Urinary bladder (tissue), 4 donors: ENCODE measurements at places on chromosomes 11 and 22. TPM values are rescaled to one million over a fixed set of nuclear protein-coding genes. Genes with fewer than 3 reads are reported as not detected.

DNA sequence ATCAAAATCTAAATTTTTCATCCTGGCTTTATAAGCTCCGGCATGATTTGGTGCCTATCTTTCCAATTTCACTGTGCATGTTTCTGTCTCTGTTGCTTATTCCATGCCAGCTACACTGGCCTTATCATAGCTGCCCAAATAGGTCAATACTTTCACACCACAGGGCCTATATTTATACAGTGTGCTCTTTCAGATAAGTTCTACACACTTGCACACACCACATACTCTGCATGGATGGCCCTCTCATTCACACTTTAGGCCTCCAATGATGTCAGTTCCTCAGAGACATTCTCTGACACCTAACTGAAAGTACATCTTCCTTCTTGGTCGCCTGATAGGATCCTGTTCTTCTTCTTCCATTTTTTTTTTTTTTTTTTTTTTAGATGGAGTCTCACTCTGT, 7.0 kb downstream of the ALG8 start:
- DNase-seq, result no peak

DNA sequence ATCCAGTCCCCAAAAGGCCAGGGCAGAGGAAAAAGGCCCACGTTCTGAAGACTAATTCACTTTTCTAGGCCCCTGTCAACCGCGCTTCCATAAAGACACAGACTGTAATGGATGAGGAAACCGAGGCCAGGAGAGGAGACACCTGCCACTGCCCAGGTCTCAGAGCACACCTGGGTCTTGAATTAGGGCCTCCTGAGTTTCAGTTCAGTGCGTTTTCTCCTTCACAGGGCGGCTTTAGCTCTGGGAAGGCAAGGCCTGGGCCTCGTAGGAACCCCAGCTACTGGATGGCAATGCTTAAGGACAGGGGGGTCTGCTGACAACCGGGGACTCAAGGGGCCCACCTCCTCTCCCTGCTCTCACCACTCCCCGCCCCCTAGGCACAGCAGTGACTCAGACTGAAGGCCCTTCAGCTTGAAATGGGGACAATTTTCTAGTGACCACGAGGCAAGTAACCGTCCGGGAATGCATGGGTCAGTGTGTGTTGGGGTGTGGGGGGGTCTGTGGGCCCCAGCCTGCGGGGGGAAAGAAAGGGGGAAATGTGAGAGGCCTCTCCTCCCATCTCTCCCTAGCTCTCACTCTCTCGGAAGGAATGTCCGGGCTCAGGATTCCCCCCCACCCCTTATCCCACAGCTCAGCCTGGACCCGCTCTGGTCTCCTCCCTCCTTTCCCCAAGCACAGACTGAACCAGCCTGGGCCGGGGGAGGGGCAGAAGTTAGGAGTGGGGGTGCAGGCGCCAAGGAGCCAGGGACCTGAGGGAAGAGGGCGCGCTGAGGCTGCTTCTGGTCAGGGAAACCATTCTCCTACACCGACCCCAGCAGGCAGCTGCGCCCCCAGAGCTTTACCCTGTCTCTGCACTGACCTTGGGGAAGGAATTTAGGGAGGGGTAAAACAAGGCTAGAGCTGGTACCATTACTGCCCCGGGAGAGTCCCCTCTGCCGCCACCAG, 17.2 kb downstream of the CREB3L1 start:
- no peak for DNase-seq

DNA sequence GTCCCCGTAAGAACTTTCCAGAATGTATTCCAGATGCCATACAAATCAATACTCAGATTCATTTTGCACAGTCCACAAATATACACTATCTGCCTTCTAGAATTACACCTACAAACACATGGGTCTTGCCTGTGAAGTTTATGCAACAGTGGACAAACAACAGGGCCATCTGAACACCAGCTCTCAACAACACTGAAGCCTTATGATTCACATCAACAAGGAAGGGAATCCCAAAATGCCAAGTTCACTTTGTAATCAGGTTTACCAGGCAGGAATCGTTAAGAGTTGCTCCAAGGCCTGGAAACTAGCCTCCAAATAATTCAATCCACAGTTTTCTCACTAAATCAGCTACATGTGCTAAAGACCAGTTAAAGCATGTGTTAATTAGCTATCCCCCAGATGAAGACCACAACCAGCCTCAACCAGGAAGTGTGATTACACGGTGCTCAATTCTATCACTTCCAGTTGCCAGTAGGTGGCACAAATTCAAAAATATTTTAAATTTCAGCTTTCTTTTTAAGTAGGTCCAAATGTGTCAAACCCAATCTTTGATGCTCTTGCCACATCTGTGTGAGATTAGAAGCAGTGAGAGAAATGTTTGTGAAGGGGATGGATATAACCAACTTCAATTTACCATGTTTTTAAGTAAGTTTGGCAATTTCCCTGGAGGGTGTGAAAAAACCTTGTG, 139.1 kb upstream of the BDNF start:
- DNase-seq, result no peak

GRCh38 chr11:8286886-8287285, 23.2 kb upstream of the LMO1 start:
- DNase-seq, result no peak

DNA sequence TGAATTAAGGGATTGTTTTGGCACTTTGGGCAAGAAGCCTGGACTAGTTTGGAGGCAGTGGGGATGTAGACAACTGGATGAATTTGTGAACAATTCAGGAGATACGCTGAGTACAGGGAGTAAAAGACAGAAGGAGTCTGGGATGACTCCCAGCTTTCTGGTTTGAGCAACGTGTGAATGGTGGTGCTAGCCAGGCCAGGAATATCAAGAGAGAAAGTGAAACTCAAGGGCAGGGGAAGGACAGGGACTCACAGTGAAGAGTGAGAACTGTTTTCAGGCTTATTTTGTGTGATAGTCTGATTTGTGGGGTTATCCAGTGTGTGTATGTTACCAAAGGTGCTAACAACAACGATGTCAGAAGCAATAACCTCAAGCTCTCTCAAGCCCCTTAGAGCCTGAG, 15.9 kb downstream of the CHRM1 start:
- no peak for DNase-seq

DNA sequence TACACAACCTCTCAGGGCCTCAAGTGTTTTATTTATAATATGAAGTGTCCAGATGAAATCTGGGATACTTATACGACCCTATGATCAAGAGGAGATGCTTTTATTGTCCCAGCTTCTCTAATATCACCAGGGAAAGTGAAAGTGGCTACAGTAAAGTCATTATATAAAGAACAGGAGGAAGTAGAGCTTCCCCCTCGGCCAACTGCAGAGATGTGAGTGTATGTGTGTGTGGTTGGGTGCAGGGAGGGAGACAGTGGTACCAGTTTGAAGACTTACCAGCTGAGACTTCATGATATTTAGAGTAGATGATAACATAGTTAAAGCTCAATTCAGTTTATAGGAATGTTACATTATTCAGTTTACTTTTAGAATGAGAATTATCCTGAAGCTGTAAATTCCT, 373.6 kb upstream of the DDI1 start:
- DNase-seq, result no peak

DNA sequence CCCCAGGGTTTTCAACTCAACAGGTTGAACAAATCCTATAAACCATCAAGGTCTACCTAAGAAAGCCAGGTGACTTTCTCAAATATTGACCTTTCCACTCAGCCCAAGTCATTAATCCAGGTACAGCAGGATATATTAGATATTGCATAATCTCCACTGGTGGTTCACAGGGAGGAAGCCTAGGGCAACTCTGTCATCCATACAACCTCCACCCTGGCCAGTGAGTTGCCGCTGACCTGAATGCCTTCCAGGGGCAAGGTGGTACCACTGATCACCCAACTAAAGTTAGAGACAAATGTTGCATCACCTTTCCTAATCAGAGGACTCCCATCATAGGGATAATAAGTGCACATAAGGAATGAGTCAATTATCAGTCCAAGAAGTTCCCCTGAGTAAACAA, 22.9 kb downstream of the GUCD1 start:
- DNase-seq, result no peak

DNA sequence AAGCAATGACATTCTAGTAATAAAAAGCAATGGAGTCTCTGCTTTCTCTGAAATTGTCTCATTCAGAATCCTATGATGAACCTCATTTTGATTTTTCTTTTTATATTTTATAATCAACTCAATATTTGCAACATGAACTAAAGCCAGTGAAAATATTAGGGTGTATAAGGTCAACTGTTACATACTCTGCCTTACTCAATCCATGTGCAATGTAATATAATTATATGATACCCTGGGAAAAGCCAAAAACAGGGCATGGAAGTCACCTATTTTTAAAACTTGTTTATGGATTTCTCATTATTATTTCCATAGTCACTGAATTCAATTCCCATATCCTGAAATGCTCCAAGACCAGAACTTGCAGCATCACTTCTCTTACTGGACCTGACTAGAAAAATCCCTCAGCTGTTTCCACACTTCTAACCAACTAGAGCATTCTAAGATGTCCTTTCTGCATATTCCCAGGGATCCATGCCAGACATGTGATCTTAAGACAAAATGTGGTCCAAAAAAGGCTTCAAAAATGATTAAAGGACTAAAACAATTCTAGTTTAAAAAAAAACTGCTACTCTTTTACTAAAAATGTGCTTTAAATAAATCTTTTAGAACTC, 97.3 kb downstream of the GUCY1A2 start:
- DNase-seq, result no peak

GRCh38 chr11:134760299-134760698, 348.3 kb upstream of the B3GAT1 start:
- no peak for DNase-seq

DNA sequence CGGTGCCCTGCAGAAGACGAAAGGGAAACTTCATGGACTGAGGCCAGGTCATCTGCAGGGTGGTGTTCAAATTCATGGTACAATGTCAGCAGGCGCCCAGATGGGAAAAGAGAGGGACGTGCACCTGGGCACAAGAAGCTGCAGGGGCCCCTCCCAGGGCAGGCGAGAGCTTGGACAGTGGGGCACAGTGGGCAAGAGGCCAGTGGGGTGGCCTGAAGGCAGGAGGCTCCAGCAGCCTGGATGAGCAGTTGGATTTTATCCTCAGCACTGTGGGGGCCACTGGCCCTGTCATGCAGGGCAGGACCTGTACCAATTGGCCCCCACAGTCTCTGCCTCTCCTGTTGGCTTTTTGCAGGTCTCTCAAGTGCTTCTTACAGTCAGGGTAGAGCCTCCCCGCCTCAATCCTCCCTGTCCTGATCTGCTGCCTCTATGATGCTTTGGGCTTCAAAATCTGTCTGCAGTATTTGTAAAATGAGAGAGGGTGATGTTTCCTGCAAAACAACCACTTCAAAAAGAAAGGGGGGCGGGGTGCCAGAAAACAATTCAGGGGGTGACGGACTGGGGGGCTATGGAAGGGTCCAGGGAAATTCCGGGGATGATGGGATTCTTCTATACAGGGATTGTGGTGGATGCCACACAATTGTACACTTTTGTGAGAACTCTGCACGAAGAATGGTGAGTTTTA, 1.7 kb upstream of the BID start:
- no peak for DNase-seq

GRCh38 chr11:68346462-68346790, 34.0 kb downstream of the LRP5 start:
- no peak for DNase-seq

DNA sequence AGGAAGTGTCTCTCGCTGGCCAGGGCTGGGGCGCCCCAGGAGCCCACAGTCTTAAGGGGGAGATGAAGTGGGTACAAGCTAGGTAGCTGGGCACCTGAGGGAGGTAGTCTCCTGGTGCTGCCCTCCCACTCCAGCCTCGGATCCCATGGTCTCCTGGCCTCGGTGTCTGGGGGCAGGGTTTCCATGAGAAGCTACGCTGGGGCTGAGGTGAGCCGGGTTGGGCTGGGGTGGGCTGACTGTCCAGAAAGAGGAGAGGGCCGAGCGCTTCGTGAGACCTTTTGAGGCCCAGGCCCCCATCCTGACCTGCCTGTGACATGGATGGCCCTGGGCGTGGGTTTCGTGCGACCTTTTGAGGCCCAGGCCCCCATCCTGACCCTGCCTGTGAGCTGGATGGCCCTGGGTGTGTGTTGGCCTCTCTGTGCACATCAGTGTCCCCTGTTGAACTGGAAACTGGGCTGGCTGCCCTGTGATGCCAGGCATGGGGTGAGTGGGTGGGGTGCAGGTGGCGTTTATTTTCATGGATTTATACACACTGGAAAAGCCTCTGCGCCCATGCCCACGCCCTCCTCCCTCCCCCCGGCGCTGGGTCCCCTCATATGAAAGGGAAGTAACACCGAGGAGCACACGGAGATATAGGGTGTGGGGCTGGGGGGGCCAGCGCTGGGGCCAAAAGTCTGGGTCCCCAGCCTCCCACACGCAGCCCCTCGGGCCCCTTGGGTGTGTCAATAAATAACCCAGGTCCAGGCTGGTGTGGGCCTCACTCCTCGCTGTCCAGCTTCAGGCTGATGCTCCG, 8.6 kb downstream of the AIP start:
- no peak for DNase-seq

- DNase-seq, result no peak
Measured at GRCh38 chr22:44094751-44095302, 70.7 kb downstream of the PARVB start.

DNA sequence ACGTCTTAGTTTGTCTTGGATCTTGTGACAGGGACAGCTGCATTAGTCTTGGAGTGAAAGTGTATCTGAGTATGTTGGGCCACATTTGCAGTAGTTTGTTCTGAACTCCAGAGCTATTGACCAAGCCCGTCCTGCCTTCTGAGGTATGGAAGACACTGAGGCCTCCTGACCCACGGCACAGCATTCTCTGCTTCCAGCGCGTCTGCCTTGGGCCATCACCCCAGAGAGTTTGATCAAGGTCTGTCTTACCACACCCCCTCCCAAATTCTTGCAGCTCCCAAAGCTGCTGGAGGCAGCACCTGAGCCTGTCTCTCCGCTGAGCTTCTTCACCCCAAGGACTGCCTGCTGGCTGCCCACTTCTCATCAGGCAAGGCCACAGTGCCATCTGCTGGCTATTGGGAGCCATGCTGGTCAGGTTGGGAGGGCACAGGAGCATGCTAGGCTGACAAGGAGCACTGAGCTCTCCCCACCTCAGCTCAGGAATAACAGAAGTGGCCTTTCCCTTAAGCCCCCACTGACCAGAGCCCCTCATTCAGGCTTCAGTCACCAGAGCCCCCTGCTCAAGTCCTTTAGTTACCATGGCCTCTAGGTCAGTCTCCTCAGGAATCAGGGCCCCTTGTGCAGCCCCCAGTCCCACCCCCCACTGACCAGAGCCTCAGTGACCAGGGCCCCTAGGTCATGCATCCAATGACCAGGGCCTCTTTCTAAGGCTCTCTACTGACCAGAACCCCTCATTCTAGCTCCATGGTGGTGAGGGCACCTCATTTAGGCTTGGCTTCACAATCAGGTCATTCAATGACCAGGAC, 27.2 kb upstream of the SMPD1 start:
- DNase-seq, result peak; percentile 25

MRPL23 gene
- total RNA-seq, result 17.8 TPM

BLID gene
- total RNA-seq, result 15.6 TPM

KCNE3 gene
- total RNA-seq, result 6.8 TPM

OR52N1 gene
- not detected for total RNA-seq

HSCB gene
- total RNA-seq, result 13.2 TPM

OR2D2 gene
- total RNA-seq, result 0.53 TPM

P2RY2 gene
- total RNA-seq, result 2.3 TPM

OR10S1 gene
- not detected for total RNA-seq
